Uterus (tissue), 4 donors: ENCODE measurements at places on chromosomes 3 and 15. TPM values are rescaled to one million over a fixed set of nuclear protein-coding genes. Genes with fewer than 3 reads are reported as not detected.

- DNase-seq, result no peak
- no peaks in the 10 kb centered on the region for H3K36me3 ChIP-seq
- no peak overlapping the region for H3K27ac ChIP-seq
Measured at GRCh38 chr3:119187266-119187665, 13.9 kb downstream of the UPK1B start.

DNA sequence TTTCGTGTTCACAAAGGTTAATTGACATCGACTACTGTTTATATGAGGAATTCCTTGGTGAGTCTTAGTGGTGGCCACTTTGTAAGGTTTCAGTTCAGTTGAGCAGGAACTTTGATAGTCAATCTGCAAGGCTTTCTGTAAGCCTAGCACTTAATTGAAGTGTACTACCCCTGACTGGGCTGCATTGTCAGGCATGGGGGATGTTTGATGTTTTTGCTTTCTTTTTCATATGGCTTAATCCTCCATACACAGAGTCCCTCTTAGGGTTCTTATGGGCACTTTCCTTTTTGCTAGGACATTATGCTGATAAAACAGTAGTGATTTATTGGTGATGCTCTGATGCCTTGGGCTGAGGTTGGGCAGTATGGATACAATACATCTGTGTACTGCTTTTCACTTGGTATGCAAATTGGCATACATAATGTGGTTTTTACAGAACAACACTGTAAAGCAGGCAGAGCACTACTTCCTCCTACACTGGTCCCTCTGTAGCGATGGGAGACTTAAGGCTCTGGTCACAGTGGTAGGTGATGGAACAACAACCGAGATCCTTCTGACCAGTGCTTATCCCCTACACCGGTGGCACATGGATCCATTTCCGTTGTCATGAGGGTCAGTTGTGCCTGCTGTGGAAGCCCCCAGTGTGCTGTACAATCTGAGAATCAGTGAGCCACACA is 261.0 kb downstream of the MFSD1 start:
- H3K27ac ChIP-seq, result no peak overlapping the region
- H3K36me3 ChIP-seq, result no peaks in the 10 kb centered on the region
- no peaks in the 10 kb centered on the region for H3K27me3 ChIP-seq

DNA sequence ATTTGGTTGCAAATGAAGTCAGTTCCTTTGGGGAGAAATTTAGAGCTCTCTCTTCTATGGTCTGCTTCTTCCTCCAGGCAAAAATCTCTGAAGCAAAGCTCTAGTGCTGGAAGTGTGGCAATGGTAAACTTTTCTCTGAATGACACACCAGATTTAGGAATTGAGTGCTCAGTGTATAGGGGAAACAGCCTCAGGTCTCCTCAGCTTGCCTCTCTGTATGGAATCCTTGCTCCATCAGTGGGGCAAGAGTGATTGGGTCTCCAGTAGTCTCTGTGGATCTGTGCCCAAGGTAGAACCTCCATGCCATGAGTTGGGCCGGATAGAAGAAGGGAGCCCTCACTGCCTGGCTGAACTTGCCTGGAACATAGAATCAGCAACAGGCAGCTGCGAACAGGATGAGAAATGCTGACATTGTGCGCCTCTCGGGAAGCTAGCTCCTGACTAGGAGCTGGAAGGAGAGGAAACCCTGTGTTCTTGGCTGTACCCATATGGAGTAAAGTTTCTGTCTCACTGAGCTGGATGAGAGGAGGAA is 156.1 kb downstream of the WNT7A start:
- no peak for DNase-seq
- H3K4me1 ChIP-seq, result no peaks in the 10 kb centered on the region
- no peak overlapping the region for H3K4me3 ChIP-seq
- no peaks in the 10 kb centered on the region for H3K27me3 ChIP-seq
- no peak overlapping the region for H3K27ac ChIP-seq

DNA sequence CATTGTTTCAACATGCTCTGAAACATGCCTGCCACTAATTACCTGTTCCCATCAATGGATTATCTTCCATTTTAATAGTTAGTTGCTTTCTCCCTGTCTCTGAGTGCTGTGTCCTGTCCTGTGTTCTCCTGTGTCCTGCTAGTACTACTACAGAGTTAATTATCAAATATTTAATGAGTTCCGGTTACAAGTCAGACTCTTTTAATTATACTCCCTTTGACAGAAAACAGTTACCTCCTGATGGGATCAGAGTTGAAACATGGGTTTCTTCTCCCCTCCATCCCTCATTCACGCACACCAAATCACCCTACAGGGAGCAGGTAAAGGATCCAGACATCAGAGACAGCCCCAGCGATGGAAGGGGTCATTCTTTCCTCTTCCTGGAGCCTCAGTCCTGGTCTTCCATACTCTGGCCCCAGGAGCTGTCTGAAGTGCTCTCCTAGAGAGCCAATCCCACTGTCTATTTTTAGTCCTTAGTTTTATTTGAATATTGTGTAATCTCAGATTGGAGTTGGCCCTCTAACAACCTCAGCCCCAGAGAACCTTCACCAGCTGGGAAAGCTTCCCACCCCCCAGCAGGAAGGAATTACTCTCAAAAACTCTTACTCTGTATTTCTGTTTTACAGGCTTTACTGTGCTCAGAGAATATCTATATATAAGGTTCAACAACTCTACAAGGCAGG is 137.0 kb upstream of the C2CD4B start:
- no peaks in the 10 kb centered on the region for H3K4me1 ChIP-seq
- no peak overlapping the region for H3K27ac ChIP-seq
- no peaks in the 10 kb centered on the region for H3K36me3 ChIP-seq
- no peaks in the 10 kb centered on the region for H3K27me3 ChIP-seq
- no peak overlapping the region for H3K4me3 ChIP-seq

- H3K27ac ChIP-seq, result peak overlapping the region; percentile 97
- no peak overlapping the region for H3K4me3 ChIP-seq
- peak; percentile 77 for DNase-seq
- peaks cover 30% of the 10 kb centered on the region for H3K4me1 ChIP-seq
- H3K27me3 ChIP-seq, result no peaks in the 10 kb centered on the region
- H3K36me3 ChIP-seq, result no peaks in the 10 kb centered on the region
Measured at GRCh38 chr15:68524753-68525584, 53.8 kb upstream of the CORO2B start.

DNA sequence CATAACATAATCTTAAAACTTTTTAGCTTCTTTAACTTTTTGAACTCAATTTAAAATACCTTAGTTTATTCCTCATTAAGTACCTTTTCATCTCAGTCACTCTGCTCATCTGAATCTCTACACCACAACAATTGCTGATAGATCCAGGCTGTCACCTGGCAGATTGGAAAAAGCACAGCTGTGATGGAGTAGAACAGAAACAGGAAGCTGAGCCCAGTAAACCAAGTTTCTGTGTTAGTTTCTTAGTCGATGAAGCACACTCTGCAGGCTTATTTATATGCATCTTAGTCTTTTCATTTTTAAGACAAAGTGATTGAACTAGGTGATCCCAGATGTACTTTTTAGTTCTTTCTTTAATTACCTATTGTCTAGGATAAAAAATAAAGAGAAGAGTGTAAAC is 1398.0 kb upstream of the ALCAM start:
- H3K4me3 ChIP-seq, result no peak overlapping the region
- no peak for DNase-seq
- no peaks in the 10 kb centered on the region for H3K4me1 ChIP-seq
- no peak overlapping the region for H3K27ac ChIP-seq

PAQR9 gene
- total RNA-seq, result not detected

IGSF10 gene
- total RNA-seq, result 5.3 TPM

TPRG1 gene
- 8.2 TPM for total RNA-seq

TMEM40 gene
- total RNA-seq, result not detected

GREM1 gene
- 5.4 TPM for total RNA-seq

SLC24A5 gene
- total RNA-seq, result not detected
